ENCODE measurements at places on chromosomes 11 and 22.

GRCh38 chr11:123251657-123252344, 56.8 kb upstream of the CLMP start:
- peak; percentile 66 for DNase-seq

GRCh38 chr11:10483174-10483573, 28.1 kb downstream of the AMPD3 start:
- no peak for DNase-seq

- DNase-seq: no peak
These were observed 55.9 kb downstream of the BMAL1 start for GRCh38 chr11:13333456-13333957.

DNA sequence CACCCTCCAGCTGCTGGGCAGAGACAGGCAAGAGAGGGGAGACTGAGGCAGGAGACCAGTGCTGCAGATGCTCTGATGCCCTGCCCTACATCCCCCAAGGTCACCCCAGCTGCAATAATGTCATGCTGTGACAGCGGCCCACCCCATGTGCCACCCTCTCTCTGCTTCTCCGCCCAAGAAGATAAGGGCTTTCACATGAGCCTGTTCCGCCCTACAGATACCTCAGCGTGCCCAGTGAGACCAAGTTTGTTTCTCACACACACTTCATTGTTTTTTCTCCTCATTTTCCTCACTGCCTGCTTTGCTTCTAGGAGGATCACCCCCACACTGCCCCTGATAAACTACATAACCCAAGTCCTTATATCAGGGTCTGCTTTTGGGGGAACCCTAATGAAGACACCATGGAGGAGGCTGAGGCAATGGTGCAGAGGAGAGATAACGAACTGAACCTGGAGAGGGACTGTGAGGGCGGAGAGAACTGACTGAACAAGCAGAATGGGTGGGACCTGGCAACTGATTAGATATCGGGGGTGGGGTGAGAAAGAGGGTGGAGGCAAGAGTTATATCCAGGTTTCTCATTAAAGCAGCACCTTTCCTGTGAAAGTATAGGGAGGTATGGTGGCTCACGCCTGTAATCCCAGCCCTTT, 37.5 kb upstream of the TSKU start:
- no peak for DNase-seq

Data from left ventricle myocardium inferior (tissue), 1 donor.